ENCODE measurements at places on chromosomes 3 and 15.

- DNase-seq: no peak
These were observed 27.8 kb upstream of the RPL32 start for GRCh38 chr3:12869035-12869621.

DNA sequence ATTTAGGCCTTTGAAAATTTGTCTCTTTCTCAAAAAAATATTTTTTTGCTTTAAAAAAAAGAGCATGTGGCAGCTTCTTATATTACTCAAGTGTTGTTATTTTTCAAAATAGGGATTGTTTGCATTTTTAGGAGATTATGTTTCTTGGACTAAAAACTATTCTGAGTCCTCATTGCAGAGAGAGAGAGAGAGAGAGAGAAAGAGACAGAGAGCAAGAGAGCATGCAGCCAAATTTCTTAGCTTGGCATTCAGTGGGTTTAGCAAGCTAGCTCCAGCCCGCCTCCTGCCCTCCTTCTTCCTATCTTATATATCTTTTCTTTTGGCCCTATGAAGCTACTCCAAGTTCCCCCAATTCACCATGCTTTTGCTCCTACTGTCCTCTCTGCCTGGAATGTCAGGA, 55.7 kb downstream of the CEMIP start:
- DNase-seq: no peak

- DNase-seq: no peak
These were observed 195.6 kb downstream of the TCF12 start for GRCh38 chr15:57114070-57114469.

DNA sequence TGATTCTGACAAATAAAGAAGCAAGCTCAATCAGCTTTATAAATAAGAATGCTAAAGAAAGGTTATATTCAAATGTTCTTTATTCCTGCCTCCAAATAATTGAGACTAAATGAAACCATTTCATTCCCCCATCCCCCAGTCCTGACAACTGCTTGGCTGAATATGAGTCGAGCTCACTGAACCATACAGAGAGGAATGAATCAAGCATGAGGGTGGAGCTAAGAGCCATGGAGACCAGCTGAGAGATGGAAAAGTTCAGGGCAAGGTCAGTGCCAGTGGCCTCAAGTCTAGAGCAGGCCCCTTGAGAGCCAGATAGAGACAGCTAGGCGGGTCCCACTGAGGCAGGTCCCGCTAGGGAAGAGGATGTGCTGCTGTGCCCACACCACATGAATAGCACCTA, 188.7 kb upstream of the EIF1B start:
- DNase-seq: no peak

- DNase-seq: no peak
These were observed 237.6 kb downstream of the ITPR1 start for GRCh38 chr3:4730719-4731118.

- DNase-seq: peak; percentile 11
These were observed 12.9 kb downstream of the DZIP3 start for GRCh38 chr3:108602249-108602934.

- DNase-seq: no peak
These were observed 169.1 kb upstream of the CCDC54 start for GRCh38 chr3:107208100-107208499.

DNA sequence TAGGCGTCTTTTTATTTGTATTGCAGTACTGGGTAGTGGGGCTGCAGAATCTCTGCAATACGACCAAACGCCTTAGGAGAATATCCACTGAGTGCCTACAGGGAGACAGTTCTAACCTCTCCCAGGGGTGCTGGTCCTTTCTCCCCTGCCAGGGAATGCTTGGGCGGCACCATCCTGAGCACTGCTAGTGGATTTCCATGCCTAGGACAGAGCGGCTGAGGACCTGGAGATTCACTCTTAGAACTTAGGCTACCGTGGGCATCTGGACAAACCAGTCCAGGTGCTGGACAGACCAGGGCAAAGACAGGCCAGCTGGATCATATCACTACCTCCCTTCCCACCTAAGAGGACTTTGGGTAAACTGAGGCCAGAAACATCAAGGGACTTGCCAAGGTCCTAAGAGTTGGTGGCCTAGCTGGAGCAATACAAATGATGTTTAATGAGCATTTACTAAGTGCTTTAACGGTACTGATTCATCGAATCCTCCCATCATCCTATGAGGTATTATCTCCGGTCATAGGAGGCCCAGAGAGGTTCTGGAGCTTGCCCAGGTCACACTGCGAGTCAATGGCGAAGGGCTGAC, 902 bp downstream of the TMEM44 start:
- DNase-seq: no peak

DNA sequence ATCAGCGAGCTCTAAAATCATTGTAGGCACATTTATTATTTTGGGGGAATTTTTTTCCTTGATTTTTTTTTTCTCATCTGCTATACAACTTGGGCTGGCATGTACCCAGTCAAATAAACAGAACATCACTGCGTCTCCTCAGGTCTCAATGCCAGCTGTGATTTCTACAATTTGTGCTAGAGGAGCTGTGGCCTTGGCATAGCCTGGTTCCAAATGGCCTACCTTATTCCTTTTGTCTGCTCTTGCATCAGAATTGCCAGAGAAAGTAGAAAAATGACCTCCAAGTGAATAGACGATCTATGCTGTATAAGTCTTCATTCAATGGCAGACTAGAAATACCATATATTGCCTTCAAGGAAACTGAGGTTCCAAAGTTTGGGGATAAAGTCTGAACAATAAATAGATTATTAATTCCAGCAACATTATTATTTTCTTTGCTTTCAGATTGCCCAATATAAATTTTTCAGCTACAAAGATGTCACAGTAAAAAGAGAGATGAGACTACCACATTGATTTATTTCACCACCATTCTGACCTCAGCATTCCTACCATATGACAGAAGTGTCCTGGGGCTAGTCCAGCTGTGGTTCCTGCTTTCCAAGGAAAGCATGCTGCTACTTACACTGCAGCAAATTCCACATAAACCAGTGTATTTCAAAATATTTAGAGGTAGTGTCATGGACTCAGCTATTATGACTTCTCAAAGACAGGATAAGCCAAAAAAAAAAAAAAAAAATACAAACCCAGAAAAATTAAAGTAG, 493.9 kb upstream of the ZNF385D start:
- no peak for DNase-seq

- no peak for DNase-seq
These were observed 13.4 kb downstream of the ADAM10 start for GRCh38 chr15:58736018-58736643.

DNA sequence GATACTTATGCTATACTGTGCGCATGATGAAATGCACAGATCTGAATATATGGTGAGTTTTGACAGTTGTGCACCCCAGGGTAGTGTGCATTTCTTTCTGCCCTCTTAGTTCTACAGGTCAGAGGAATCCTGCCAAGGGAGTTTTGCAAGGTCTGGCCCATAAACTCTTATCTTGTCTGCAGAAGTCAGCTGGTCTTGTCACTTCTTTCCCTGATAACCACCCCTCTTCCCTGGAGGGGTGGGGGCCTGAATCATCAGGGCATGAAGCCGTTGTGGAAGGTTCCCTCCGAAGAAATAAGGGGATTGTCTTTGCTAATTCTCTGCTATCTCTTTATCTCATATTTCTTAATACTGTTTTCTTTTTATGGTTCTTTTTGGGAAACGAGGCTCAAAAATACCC, 30.4 kb downstream of the TRIM71 start:
- DNase-seq: no peak

DNA sequence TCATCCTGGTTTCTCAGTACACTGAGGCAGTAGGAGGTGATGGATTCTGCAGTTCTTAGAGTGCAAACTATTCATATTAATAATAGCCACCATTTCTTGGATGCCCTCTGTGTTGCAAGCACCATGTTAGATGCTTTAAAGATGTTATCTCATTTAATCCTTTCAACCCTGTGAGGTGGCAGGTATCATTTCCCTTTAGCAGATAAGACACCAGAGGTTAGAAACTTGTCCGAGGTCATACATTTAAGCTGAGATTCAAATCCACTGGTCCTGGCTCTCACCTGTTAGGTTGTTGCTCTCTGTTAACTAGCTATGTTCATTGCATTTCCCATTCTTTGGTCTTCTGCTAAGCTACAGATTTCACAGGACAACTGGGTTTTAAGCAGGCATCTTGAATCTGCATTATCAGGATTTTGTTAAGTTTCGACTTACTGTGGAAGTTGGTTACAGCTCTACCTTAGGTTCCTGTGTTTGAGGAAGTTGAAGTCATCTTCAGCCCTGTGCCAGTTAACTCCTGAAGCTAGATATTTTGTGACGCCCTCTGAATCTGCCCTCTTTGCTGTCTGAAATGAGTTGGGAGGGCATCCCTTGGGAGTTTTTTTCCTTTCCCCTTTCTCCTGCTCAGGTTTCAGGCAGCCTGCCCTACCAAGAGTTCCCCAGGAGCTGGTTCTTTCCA, 6.4 kb downstream of the PDE8A start:
- DNase-seq: no peak

DNA sequence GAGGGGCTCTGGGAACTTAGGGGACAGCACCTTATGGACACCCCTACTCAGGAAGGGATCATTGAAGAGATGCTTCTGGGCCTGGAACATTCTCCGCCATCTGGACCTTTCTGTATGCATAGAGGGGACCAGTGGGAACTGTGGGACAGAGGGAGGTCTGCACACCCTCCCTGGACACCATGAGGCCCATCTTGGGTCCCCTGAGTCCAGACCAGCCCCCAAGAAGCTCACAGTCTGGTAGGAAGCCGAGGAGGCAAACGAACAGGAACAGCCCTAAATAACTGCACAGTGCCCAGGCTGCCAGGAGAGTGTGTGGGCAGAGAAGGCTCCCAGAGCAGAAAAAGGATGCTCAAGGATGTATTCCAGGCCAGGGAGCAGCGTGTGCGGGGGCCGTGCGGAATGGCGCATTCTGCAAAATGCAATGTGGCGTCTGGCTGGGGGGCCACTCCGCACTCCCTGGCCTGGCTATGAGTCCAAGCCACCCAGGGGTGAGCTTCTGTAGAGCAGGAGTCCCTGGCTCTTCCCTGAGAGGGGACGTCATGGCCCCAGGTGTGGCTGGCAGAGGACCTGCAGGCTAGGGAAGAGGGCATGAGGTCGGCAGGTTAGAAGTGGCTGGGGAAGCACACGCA, 24.5 kb upstream of the KLF13 start:
- DNase-seq: no peak

DNA sequence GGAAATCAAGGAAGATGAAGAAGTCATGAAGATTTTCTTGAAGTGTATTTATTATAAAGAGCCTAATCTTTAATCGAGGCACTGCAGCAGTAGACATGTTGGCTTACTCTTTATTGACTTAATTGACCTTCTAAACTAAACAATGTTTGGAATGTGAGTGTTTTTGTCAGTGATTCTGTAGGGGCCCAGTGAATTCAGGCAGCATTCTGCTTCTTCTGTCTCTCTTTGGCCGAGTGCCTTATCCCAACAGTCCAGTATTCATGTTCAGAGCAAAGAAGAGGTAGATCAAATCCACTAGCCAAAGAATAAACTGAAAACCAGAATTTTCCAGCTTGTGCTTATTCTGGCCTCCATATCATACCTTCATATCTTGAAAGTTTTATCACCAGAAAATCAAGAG, 55.7 kb downstream of the RLBP1 start:
- no peak for DNase-seq

- no peak for DNase-seq
These were observed 23.2 kb downstream of the ERICH6 start for GRCh38 chr3:150680562-150680961.

DNA sequence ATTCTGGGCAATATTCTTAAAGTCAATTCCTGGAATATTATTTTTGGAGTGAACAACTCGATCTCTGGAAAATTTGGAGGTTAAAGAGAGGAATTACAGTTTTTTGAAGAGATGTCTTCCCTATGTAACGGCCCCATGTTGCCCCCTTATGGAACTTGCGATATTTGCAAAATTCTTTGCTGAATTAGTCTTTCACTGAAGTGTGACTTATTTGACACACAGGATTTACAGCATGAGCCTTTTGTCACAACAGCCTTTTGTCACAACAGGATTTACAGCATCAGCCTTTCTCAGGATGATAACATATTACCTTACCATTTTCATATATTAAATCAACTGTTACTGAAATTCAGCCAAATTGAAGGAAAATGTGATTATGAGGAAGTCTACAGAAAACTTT, 37.8 kb upstream of the SPTSSB start:
- no peak for DNase-seq

DNA sequence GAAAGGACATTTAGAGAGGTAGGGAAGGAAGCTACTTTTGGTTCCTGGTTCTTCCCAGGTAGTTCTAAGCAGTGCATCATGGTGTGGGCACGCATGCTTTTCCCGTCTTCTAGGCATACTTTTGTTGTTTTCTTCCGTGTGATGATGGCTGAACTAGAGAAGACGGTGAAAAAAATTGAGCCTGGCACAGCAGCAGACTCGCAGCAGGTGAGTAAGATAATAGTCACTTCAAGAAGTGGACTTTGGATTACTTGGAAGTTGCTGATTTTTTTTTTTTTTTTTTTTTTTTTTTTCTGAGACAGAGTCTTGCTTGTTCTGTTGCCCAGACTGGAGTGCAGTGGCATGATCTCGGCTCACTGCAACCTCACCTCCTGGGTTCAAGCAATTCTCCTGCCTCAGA, 17.9 kb downstream of the FANCD2OS start:
- no peak for DNase-seq

GRCh38 chr3:9019259-9019961, 56.1 kb upstream of the RAD18 start:
- DNase-seq: no peak

- DNase-seq: no peak
These were observed 107.5 kb downstream of the DCLK3 start for GRCh38 chr3:36656873-36657272.

GRCh38 chr15:101613130-101614000, 38.8 kb downstream of the TM2D3 start:
- DNase-seq: no peak

- DNase-seq: no peak
These were observed 87.3 kb downstream of the MBNL1 start for GRCh38 chr3:152355744-152356665.

GRCh38 chr15:58361273-58361759, 70.5 kb upstream of the LIPC start:
- no peak for DNase-seq

GRCh38 chr3:136490646-136491405, 240.7 kb downstream of the PCCB start:
- DNase-seq: no peak

DNA sequence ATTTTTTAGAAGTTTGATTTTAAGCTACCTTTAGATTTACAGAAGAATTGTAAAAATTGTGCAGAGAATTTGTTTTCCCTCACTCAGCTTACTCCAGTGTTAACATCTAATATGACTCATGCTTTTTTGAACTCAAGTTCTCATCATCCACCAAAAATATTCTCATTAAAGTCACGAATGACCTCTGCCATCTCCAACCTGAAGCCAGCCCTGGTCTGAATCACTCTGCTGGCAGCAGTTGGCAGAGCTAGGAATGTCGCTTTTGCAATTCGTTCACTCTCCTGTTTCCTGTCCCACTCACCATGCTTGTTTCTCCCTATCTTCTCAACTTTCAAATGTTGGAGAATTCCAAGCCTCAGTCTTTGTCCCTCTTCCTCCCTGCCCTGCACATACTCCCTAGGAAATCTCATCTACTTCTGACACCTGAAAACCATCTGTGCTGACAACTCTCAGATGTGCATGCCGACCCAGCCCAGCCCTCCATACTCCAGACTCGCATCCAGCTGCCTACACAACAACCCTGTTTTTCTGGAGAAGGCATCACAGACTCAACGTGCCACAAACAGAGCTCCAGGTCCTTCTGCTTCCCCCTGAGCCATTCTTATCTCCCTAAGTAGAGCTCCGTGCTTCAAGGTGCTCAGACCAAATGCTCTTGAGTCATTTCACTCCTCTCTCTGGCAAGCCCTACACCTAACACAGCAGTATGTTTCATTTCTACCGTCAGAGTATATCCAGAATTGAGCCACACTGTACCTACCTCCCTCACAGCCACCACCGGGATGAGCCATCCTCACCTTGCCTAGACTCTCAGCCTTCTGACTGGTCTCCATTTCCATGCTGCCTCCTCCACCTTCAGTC, 24.9 kb downstream of the PRR23E start:
- DNase-seq: no peak

All from stimulated activated CD8-positive, alpha-beta memory T cell treated with anti-CD3 and anti-CD28 coated beads, Interleukin-7, amount 100 ng/mL, for 4 hours (primary cell).